ENCODE measurements at places on chromosomes 12 and 14.

GRCh38 chr14:102778338-102779083 lies 1.3 kb downstream of the TRAF3 start:
- DNase-seq = no peak

GRCh38 chr12:10652192-10652591 lies 21.7 kb downstream of the STYK1 start:
- no peak for DNase-seq

- DNase-seq = no peak
These were observed 39.1 kb downstream of the TSPAN11 start for GRCh38 chr12:30965613-30965985.

DNA sequence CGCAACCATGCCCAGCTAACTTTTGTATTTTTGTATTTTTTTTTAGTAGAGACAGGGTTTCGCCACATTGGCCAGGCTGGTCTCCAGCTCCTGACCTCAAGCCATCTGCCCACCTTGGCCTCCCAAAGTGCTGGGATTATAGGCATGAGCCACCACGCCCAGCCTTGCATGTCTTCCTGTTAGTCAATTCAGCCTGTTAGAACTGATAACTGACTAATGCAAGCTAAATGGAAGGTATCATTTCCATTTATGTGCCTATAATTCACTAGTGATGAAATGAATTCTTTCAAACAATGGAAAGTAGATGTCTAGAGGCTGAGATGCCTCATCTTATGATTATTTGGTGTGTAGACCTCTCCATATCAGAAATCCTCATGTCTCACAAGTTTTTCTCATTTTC lies 37.3 kb upstream of the DIP2B start:
- DNase-seq = no peak

DNA sequence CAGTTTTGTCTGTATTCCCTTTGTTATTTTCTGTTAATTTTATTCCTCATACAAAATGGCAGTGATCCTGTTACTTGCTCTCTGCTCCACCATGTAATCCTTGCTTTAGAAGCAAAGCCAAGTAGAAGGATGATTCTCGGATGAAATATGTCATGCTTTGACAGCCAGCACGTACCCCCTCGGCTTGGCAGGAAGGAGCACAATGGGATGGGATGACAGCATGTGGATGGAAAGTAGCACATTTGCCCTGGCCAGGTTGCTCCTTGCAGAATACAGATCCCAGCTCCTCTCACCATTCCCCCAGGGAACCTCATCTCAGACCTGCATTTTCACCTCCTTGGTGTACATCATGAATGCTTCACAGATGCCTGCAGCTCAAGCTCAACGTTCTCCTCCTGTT lies 35.1 kb upstream of the ATF1 start:
- DNase-seq = no peak

- DNase-seq = no peak
These were observed at the start of gene KRT4 for GRCh38 chr12:52813885-52814709. KRT4 (minus strand) TSS chr12:52814116; CDS start chr12:52814058, 58 bp downstream.

DNA sequence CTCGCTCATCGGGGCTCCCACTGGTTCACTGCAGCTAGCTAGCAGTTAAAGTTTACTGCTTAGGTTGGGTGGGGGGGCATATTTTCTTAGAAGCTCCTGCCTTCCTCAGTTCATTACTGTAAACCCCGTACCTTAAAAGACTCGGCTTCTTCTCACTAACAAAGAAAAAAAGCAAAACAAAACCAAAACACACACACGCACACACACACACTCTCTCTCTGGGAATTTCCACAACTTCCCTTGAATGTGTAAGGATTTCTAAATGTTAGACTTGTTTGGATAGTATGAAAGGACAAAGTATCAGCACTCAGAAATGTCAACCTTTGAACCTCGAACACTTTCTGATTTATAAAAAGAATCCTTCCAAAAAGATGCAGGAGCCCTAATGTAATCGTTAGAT lies 927 bp downstream of the PTHLH start:
- DNase-seq = no peak

All from KG1 (cell line).